CD4-positive, alpha-beta memory T cell (primary cell): ENCODE measurements at places on chromosomes 16 and 17.
A peak's percentile ranks its signal among the peaks of the same experiment; 100 is the strongest.

GRCh38 chr16:24555346-24555872 lies 16.0 kb downstream of the RBBP6 start:
- no peak for DNase-seq

DNA sequence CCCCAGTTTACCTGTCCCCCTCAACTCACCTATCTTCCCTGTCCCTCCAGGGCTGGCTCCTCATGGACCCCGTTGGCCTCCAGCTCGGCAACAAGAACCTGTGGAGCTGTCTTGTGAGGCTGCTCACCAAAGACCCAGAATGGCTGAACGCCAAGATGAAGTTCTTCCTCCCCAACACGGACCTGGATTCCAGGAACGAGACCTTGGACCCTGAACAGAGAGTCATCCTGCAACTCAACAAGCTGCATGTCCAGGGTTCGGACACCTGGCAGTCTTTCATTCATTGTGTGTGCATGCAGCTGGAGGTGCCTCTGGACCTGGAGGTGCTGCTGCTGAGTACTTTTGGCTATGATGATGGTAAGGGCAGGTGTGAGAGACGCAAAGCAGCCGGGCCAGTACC lies 31.3 kb downstream of the NLRC5 start:
- no peak for DNase-seq

DNA sequence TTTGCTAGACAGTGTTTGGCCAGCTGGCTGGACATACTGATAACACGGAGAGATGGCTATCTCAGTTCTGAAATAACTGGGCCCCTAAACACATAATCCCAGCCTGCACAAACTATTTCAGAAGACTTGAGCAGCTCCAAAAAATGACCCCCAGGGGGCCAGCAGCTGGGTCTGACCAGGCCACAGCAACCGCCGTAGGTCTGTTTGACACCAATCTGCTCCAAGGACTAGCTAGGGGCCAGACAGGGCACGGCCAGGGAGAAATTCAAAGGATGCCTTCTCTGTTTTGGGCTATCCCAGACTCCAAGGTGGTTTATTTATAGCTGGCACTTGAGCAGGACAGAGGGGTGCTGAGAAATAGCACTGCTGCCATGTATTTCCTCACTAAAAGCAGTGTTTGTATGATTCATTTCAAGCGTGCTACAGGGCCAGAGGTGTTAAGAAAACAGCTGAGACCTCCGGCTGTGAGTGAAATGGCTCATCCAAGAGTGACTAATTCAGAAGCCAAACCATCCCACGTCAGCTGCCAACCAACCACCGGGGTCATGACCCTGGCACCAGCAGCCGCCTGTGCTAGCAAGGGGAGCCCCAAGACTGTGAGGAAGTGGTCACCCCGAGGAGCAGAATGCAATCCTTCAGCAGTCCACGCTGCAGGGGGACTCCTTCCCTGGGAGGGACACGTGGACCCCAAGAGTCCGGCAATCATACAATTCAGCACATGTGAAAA lies 5.7 kb downstream of the GGA2 start:
- peak; percentile 46 for DNase-seq

DNA sequence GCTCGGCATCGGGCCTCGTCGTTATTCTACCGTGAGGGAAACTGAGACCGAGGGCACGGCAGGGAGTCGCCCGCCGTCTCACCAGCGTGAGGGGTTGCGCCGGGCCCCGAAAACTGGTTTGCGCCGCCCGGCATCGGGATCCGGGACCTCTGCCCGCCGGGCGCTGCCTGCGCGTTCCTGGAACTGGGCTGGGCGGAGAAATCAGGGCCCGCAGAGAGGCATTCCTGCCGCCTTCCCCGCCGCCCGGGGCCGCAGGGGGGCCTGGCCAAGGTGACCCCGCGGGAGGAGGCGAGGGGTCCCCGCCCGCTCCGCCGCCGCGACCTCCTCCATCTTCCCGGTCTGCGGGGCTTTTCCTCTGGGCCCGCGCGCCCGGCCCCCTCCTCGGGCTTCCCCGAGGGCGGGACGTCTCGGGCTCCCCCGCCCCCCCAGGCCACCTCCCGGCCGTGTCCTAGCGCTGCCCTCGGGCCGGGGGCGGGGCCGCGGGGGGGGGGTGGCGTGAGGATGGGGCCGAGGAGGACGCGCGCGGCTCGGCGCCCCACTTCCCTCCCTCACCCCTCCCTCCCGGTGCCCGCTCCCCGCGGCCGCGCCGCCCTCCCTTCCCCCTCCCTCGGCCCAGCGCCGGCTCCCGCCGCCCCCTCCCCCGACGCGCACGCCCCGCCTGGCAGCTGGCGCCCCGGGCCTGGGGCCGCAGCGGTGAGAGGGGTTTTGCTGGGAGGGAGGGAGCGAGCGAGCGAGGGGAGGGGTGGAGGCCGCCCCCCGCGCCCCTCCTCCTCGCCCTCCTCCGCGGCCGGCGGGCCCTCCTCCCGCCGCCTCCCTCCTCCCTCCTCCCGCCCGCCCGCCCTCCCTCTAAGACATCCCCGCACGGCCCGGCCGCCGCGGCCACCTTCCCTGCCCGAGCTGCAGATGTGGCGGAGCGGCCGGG lies at the start of gene GLIS2:
GLIS2 (plus strand) TSS at position 882 of the 922 bp plus-strand sequence. CDS start 16,214 bp downstream, outside the sequence.
- DNase-seq, result no peak

DNA sequence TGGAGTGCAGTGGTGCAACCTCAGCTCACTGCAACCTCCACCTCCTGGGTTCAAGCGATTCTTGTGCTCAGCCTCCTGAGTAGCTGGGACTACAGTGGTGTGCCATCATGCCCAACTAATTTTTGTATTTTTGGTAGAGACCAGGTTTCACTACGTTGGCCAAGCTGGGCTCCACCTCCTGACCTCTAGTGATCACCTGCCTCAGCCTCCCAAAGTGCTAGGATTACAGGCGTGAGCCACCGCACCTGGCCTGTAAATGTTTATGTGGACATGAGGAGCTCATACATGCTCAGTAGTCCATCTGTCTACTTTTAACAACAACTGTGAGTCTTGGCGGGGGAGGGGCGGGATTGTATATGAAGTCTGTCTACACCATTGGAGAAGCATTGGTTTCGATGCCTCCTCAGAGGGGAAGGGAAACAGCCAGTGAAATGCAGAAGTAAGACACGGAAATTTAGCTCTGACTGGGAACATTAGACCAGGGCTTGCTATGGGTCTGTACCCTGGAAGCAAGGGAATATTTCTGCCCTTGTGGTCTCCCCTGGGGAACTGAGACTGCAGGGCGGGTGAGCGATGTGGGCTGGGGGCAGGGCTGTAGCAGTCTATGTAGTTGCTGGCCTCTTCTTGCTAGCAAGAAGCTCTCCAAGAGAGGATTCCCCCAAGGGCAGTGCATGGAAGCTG lies 9.3 kb downstream of the NUBP1 start:
- no peak for DNase-seq
